Endothelial cell (in vitro differentiated cells): ENCODE measurements at places on chromosomes 7 and 10. TPM values are rescaled to one million over a fixed set of nuclear protein-coding genes. Genes with fewer than 3 reads are reported as not detected.
A peak's percentile ranks its signal among the peaks of the same experiment; 100 is the strongest.

DNA sequence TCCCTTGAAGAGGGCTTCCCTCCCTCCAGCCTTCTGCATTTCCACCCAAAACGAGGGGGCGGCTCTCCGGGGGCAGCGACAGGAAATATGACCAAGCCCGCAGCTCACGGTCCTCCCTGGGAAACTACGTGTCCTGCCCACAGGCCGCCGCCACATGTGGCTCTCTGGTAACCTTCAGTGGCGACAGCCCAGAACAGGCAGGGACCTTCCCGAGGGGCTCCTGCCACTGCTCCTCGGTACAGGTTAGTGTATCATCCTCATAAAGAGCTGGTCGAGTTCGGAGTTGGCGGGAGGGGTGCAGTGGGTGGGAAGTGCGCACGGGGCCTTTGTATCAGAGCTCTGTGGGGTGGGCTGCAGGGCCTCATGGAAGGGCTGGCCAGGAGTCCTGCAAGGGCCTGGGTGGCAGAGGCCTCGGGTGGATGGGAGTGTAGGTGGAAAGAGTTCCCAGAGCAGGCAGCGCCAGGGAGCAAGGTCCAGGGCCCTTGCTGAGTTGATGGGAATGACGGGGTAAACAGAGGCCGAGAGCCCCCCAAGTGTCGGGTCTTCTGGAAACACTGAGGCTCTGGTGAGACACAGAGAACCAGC, 66.0 kb downstream of the TCERG1L start:
- peaks cover 10% of the 10 kb centered on the region for H3K36me3 ChIP-seq
- no peak overlapping the region for H3K4me3 ChIP-seq
- H3K27me3 ChIP-seq, result peaks cover 7% of the 10 kb centered on the region
- no peak overlapping the region for H3K27ac ChIP-seq
- no peak for DNase-seq
- H3K4me1 ChIP-seq, result no peaks in the 10 kb centered on the region

GRCh38 chr10:85170026-85170425, 841.6 kb downstream of the CCSER2 start:
- peaks cover 3% of the 10 kb centered on the region for H3K36me3 ChIP-seq
- H3K27ac ChIP-seq, result no peak overlapping the region
- H3K4me1 ChIP-seq, result peaks cover 2% of the 10 kb centered on the region
- H3K27me3 ChIP-seq, result no peaks in the 10 kb centered on the region
- DNase-seq, result no peak
- no peak overlapping the region for H3K4me3 ChIP-seq

Gene ATOH7
- total RNA-seq, result 0.23 TPM

DNA sequence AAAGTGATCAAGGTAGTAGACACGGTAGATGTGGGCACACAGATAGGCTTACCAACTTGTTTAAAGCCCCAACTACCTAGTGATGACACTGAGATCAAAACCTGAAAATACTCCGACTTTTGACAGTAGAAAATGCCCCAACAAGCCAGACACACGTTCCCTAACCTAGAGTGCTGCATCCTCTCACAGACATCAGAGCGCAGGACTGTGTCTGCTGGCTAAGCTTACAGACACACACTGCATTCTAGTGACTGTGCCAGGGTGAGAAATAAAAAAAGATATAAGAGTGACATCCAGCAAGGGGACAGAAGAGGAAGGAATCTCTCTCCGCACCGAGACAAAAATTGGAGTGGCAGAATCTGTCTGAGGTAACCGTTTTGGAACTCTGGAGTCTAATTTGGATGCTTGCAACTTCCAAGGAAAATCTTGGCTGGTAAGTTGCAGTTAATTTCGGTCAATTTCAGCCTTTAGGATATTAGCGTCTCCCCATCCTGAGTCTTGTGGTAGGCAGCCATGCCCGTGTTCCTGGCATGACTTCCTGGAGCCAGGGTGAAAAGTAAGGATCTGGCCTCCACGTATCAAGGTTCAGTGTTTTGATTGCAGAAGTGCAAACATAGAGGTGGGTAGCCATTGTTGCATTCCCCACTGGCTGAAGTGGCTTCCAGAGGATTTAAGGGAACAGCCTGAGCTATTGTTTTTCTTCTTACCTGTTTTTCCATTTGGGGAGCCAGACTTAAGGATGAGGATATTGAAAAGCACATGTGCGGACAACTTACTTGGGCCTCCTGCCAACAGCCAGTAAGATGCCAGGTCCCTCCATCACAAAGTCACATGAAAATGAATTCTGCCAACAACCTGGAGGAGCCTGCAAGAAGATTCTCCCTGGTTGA, 124.1 kb downstream of the SMURF1 start:
- H3K36me3 ChIP-seq, result peaks cover 35% of the 10 kb centered on the region
- H3K27me3 ChIP-seq, result peaks cover 4% of the 10 kb centered on the region
- no peak for DNase-seq
- H3K27ac ChIP-seq, result no peak overlapping the region
- H3K4me1 ChIP-seq, result peaks cover 19% of the 10 kb centered on the region

- H3K27ac ChIP-seq, result peak overlapping the region; percentile 50
- no peaks in the 10 kb centered on the region for H3K36me3 ChIP-seq
- H3K4me1 ChIP-seq, result peaks cover 34% of the 10 kb centered on the region
- H3K27me3 ChIP-seq, result peaks cover 4% of the 10 kb centered on the region
- DNase-seq, result peak; percentile 21
These were observed 526 bp downstream of the CH25H start for GRCh38 chr10:89206402-89207180.

Gene FXYD4
- not detected for total RNA-seq

Gene EDRF1
- 29.2 TPM for total RNA-seq

Gene SMO
- total RNA-seq, result 17.4 TPM

GRCh38 chr7:34675749-34676374, 17.8 kb downstream of the NPSR1 start:
- H3K4me3 ChIP-seq, result no peak overlapping the region
- H3K27me3 ChIP-seq, result no peaks in the 10 kb centered on the region
- no peak overlapping the region for H3K27ac ChIP-seq
- peak; percentile 42 for DNase-seq
- no peaks in the 10 kb centered on the region for H3K4me1 ChIP-seq
- no peaks in the 10 kb centered on the region for H3K36me3 ChIP-seq

GRCh38 chr10:119945805-119946204, 53.3 kb downstream of the SEC23IP start:
- no peak for DNase-seq
- no peaks in the 10 kb centered on the region for H3K27me3 ChIP-seq
- no peak overlapping the region for H3K27ac ChIP-seq
- peaks cover 3% of the 10 kb centered on the region for H3K4me1 ChIP-seq
- H3K36me3 ChIP-seq, result peaks cover 4% of the 10 kb centered on the region
- H3K4me3 ChIP-seq, result no peak overlapping the region

DNA sequence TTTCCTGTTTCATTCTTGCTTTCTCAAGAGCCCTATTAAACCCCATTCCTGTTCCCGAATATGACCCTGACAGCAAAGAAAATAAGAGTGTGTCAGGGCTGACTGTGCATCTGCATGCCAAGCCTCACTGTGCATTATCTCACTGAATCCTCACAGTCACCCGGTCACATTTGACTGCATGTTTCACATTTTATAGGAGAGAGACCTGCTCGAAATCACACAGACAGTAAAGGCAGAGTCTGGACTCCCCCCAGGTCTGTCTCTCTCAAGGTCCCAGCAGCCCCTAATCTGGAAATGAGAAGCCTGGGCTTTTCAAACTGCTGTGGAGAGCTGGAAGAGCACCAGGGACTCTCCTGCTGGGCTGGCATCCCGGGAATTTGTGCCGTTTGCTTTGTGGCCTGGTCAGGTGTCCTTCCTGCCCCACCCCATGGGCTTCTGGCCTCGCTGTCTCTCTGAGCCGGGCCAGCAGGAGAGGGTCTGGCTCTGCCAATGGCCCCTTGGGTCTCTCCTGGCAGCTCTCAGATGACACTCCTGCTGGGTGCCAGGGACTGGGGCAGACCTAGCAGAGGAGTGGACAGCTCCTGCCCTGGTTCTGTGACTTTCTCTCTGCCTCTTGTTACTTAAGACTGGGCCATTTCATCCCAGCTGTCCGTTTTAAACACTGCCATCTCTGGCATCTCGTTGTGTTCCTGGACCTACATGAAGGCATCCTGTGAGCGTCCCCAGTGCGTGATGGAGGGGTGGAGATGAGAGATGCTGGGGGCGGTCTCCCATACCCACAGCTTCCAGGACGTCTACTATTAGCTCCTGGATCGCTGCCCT, 173.6 kb downstream of the ARHGAP12 start:
- peaks cover 10% of the 10 kb centered on the region for H3K27me3 ChIP-seq
- no peak overlapping the region for H3K27ac ChIP-seq
- H3K4me1 ChIP-seq, result peaks cover 22% of the 10 kb centered on the region
- H3K4me3 ChIP-seq, result no peak overlapping the region
- DNase-seq, result no peak
- H3K36me3 ChIP-seq, result peaks cover 4% of the 10 kb centered on the region
